ENCODE measurements at places on chromosomes 2 and 18.
A peak's percentile ranks its signal among the peaks of the same experiment; 100 is the strongest.

DNA sequence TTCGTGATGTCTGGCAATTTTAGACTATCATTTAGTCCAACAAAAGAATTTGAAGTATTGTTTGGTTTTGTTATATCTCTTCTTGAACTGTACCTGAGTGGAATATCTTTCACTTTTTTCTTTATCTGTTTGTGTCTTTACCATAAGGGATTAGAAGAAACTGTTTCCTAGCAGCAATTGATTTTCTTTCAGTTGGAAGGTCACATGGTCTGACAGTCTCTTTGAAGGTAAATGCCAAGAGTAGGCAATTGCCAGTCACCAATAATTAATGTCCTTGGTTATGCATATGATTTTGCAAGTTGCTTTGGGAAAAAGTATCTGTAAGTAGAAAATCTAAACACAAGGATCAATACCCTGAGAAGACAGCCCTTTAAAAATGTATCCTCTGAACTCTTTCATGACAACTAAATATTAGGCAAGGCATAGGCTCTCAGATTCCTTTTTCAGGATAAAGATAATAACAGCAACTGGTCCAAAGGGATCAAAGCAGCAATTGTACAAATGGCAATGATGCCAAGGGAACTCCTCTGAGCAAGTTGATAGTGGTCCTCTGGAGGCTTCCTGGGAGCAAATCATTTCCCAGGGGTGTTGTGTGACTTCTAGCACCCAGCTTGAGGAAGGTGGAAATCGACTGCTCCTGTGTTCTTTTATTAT, 17.6 kb downstream of the MAP3K19 start:
- DNase-seq, result no peak

DNA sequence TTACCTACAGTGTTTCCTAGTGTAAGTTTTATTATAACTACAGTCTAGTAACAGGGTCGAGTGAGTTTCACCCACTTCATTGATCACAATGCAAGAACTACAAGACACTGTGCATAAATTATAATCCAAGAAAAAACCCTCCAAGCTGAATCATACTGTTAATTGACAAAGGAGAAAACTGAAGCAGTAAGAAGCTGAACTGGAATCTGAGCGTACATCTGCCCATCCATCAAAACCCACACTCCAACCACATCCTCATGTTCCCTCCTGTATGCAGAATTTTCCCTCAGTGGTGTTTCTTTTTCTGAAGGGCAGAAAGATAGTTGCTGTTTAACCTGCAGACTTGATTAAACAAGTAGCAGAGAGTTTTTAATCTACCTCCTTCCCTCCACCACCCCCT, 49.5 kb upstream of the KIDINS220 start:
- DNase-seq, result no peak

DNA sequence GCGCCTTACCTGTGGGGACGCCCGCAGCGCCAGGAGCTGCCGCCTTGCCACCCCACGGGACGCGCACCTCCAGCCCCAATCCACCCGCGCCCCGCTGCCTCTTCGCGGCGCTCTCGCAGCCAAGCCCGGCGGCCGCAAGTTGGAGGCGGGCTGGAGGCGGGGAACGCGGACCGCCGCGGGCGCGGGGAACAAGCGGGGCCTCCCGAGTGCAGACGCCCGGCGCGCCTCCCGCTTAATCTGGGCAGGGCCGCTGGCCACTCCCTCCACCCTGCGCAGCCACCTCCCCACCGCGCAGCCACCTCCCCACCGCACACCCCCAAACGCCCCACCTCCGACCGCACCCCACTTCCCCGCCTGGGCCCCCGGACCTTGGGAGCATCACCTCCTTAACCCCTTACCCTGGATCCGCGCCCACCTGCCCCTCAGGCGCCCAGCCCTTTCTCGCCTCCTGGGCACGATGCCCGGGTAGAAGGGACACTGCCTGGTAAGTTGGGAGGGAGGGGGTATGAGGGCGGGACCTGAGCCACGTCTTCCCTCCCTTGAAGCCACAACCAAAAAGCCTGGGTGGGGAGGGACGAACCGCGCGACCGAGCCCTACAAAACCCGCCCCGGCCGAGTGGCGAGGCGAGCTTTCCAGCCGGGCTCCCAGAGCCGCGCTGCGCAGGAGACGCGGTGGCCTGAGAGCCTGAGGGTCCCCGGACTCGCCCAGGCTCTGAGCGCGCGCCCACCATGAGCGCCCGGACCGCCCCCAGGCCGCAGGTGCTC, at the start of the genes COL4A3 and COL4A4:
TSS of gene COL4A3 (plus strand) at position 627 of the 765 bp plus-strand sequence. CDS start at position 730, 103 bp downstream.
TSS of gene COL4A4 (minus strand) at position 208 of the 765 bp plus-strand sequence. CDS start 16,722 bp downstream, outside the sequence.
- no peak for DNase-seq

DNA sequence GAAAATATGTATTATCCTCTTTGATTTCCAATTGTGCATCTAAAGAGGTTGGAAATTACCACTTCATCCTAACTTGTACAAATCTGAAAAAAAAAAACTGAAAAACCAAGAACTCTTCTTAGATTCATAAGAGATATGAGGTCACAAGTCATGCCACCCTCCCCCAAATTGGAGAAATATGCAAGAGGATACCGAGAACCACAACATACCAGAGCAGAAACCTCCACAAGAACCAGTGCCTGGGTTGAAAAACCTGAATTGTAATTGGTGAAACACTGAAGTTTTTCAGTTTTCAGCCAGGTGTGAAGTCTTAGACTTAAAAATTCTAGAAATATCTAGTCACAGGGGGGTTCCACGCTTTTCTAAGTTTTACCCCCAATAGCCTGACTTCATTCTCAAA, 1029.5 kb upstream of the LRRTM1 start:
- DNase-seq, result no peak

DNA sequence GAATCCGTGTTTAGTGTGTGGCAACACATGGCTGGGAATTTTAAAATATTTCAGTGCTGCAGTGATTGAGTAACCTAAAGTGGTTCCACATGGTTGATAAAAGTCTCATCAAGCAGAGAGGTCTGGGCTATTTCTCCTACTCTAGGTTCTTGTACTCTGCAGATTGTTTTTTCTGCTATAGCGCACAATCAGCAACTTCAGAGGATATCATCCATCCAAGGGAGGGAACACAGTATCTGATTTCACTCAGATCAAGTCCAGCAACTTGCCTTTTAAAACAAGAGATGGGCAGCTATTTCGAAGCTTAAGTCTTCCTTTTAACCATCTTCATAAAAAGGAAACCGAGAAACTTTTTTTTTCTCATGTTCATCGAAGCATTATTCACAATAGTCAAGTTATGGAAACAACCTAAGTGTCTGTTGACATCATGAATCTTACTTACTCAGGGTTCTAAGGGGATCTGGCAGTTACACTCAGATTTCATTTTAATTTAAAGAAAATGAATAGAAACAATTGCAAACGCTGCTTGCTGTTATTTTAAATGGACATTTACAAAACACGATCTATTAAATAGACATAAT, 172.7 kb upstream of the TRIB2 start:
- no peak for DNase-seq

DNA sequence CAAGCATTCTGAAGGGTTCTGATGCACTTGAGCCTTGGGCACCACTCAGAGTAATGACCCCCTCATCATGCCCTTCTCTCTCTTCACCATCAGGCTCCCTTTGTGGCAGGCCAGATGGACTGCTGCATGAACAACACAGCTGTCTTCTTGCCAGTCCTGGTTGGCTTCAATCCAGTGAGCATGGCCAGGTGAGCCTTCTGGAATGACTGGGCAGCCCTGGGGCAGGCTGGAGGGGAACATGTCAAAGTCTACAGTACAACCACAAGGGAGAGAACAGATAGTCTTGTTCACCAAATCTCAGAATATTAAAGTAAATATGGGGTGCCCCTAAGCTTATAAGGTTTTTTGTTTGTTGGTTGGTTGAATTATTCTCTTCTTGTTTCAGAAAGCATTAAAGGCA, 4.4 kb downstream of the GCKR start:
- peak; percentile 56 for DNase-seq

- DNase-seq, result no peak
These were observed 39.3 kb upstream of the NARS1 start for GRCh38 chr18:57660961-57661360.

DNA sequence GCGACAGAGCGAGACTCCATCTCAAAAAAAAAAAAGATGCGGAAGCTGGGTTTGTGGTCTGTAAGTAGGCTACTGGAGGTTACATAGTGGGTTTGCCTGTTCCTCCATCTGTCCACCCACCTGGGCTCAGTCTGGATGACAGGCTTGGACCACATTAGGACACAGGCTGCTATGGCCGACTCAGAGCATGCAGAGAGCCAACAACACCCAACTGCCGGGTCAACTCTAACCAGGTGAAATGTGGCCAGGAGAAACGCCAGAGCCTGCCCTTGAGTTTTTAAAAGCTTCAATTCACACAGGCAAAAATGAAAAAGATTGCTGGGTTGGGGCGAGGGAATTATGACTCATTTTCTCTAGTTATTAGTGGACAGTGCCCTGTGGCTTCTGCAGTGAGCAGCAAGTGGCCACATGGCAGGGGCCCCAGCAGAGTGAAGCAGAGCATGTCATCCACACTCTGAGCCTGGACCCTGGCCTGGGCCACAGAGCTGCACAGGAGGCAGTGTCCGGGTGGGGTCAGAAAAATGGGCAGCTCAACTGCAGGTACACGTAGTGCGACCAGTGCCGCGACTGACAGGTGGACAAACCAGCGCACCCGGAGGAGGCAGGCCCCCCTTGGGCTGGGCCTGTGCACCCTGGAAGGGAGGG, 67.4 kb downstream of the BIN1 start:
- DNase-seq, result no peak

DNA sequence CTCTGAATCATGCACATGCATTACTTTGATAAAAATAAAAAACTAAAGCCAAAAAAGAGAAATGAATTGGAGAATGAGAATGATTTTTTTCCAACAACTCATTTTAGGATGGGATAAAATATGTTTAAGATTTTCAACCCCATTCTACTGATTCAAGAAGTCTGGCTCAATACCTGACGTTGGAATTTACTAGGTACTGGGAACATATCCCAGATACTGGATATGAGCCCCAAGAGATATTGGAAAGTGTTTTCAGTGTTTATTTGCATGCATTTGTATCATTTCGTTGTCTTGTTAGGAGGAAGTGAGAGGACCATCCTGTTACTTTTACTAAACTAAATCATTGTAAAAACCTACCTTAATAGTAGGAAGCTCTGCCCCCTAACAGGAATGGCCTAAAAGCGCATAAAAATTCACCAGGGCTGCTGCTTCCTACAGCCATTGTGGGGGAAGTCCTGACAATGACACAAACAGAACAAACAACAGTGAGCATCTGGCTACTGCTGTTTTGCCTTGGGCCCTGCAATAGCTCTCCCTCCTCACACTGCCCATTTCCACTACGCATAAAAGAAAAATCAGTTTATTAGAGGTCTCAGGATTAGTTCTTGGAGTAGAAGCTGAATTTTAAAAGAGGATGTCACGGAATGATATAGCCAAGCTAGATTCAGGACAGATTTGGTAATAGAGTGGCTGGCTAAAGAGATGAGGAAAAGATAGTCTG, 35.2 kb downstream of the ANKAR start:
- DNase-seq, result no peak

DNA sequence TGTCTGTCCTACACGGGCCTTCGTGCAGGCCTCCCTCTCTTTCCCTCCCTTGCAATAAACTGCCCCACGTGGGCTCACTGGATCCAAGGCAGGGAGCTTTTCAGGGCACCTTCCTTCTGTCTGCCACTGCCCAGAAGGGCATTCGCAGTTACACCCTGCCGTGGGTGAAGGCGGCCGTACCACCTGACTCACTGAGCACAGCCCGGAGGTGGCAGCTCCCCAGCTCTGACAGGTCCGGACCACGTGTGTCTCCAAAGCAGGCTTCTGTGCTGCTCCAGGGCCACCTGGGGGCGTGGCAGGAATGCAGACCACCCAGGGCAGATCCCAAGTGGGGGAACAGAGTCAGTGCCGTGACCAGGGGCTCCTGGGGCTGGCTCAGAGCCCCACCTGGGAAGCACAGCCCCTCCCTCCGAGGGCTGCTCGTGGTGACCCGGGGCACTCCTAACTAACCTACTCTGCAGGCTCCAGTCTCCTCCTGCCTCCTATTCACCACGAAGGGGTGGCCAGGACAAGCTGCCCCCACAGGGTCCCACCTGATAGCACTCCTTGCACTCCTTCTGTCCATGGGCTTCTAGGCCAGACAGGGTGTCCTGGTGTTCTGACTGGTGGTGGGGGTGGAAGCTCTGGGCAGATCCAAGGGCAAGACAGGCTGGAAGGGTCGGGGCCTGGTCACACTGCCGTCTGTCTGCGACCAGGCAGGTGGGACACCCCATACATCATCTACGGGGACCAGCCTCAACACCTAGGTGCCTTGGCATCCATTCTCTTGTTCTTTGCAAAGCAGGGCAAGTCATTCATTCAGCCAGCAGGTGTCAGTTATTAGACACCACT, 9.7 kb downstream of the SNED1 start:
- DNase-seq, result no peak

DNA sequence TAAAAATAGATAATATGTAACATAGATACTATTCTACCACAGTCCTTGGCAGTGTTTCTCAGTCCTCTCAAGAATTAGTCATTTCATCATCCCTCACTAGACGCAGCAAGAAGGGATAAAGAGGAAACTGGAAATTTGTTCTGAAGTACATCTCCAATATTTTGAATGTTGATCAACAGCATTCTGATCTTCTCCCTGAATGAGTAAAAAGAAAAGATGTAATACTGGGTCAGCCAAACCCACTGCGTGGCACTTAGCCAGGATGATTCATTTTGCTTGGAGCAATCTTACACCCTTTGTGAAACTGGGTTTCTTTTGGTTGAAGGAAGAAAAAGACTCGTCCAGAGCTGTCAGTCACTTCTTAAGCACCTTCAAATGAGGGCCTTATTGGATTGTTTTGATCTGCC, 54.1 kb downstream of the TAF1B start:
- peak; percentile 100 for DNase-seq

DNA sequence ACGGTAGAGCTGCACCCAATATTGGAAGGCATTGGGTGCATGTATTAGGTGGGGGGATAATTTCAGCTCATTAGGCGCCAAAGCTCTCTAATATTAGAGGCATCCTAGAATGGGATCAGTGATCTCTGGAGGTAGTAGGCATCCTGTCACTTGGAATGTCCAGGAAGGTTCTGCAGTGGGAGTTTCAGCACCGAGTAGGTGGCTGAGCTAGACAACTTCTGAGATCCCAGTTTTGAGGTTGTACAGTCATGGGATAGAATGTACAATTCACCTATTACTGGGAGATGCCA, 210.9 kb downstream of the MYCN start:
- DNase-seq, result no peak

DNA sequence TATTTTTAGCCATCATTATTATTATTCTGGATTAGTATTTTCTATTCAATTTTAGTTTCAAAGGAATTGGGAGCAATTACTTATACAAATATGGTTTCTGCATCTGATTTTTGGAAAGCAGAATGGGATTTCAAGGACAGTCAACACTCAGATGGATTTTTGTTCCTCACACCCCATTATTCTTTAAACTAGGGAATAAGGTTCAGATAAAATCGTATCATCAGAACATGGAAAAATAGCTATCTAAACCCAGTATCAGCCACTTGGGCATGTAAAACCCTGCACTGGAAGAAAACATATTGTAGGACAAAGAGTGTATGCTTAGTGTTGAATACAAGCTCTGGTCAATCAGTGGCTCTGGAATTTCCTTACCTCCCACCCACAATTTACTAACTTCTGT, 452.5 kb downstream of the ZNF516 start:
- DNase-seq, result no peak

DNA sequence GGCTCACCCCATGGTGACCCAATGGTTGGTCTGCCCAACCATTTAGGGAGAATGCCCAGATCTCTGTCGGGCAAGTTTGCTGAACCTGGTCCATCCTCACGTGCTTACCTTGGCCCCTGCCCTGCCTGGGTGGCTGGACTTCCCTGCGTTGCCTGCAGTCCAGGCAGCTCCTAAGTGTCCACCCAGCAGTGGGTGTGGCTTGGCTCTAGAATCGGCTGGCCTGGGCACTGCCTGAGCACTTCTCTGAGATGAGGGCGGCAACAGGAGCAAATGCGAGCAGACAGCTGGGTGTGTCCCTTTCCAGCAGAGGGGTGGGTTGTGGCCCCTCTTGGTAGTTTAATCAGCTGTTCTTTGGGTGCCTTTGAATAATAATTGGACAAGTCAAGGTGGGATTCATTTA, 11.3 kb downstream of the PCARE start:
- DNase-seq, result no peak
